ENCODE measurements at places on chromosomes 4 and X. TPM values are rescaled to one million over a fixed set of nuclear protein-coding genes. Genes with fewer than 3 reads are reported as not detected.

Gene SPANXN5
- total RNA-seq = not detected

Gene SPANXN3
- total RNA-seq = not detected

Gene MAGEC3
- not detected for total RNA-seq

Gene ART3
- total RNA-seq = not detected

Gene ARSD
- total RNA-seq = 1.7 TPM

Gene UGT2B10
- total RNA-seq = not detected

DNA sequence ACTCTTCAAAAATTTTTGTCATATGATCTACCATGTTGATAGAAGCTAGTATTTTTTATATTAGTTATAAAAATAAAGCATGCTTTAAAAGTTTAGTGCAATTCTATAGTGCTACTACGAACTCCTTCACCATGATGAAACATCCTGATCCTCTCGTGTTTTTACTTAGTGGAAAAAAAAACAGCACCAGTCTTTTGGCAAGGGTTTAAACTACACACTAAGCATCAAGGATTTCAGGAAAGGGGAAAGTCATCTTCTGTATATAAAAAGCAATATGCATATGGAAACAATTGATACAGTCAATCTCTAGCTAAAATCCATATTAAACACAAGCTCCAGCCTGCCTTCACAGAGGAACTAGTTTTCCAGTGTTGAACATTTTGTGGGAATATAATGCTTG, 18.7 kb downstream of the CHM start:
- DNase-seq = no peak

DNA sequence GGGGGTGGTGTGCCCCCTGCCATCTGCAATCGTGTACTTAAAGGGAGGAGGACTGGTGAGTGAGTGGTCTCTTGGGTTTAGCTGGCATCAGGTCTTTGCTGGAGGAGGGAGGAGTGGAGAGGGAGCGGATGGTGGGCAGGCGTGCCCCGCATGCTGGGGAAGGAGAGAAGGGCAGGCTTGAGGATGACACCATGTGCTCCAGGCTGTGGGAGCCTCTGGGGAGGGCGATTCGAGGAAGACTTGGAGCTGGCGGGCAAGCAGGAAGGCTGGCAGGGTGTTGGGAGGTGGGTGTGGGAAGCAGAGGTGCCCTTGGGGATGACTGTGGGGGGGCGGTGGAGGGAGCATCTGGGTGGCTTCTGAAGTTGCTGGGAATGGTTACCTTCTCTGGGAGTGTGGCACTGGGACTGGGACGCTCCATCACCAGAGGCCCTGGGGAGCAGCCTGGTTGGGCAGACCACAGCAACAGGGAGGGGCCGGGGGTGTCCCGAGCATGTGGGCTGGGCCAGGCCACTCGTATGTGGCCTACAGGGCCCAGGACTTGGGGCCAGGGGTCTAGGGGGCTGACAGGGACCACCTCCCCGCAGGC, 30.8 kb upstream of the AFAP1 start:
- DNase-seq = no peak

GRCh38 chrX:30702736-30703135, 49.5 kb downstream of the GK start:
- DNase-seq = no peak

- no peak for DNase-seq
Observed at GRCh38 chr4:16155528-16156169, 70.6 kb downstream of the TAPT1 start.

Data from activated naive CD4-positive, alpha-beta T cell treated with anti-CD3 and anti-CD28 coated beads, Interleukin-2, amount 50 U/mL, for 72 hours (primary cell).